ENCODE measurements at places on chromosomes 5 and 9.
A peak's percentile ranks its signal among the peaks of the same experiment; 100 is the strongest.

- no peak for DNase-seq
Measured at GRCh38 chr5:110371725-110372041, 354.8 kb downstream of the TMEM232 start.

DNA sequence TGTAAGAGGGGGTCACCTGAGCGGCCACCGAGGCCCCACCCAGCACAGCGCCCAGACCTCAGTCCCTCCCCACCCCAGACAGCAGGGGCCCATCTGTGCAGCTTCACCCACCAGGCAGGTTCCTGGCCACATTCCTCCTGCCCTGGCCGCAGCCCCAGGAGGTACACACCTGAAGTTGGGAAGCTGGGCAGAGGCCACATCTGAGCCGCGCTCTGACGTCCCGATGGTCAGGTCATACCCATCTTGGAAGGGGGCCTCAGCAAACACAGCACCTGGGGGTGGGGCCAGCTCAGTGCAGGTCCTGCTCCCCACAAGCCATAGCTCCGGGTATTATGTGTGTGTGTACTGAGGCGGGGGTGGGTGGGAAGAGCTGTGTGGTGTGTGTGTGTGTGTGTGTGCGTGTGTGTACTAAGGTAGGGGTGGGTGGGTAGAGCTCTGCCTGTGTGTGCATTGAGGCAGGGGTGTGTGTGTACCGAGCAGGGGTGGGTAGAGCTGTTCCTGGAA is 5.6 kb downstream of the SPOUT1 start:
- no peak for DNase-seq

GRCh38 chr9:88535226-88536022 is 446 bp downstream of the NXNL2 start:
- DNase-seq, result no peak

DNA sequence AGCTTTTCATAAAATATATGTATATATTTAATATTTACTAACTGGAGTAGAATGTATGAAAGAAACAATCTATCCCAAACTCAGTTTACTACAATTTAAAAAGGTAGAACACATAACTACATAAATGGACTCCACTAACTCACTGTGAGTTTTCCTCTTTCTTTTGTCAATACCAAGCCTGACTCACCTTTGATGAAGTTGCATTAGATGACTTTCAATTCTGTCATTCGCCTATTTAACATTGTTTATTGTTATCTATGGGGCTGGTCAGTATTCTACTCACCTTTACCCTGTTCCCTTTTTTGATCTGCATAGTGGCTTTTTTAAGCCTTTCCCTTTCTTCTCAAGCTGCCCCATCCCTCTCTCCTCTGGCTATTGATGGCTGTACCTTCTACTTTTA is 629.7 kb downstream of the RAB3C start:
- DNase-seq, result no peak

DNA sequence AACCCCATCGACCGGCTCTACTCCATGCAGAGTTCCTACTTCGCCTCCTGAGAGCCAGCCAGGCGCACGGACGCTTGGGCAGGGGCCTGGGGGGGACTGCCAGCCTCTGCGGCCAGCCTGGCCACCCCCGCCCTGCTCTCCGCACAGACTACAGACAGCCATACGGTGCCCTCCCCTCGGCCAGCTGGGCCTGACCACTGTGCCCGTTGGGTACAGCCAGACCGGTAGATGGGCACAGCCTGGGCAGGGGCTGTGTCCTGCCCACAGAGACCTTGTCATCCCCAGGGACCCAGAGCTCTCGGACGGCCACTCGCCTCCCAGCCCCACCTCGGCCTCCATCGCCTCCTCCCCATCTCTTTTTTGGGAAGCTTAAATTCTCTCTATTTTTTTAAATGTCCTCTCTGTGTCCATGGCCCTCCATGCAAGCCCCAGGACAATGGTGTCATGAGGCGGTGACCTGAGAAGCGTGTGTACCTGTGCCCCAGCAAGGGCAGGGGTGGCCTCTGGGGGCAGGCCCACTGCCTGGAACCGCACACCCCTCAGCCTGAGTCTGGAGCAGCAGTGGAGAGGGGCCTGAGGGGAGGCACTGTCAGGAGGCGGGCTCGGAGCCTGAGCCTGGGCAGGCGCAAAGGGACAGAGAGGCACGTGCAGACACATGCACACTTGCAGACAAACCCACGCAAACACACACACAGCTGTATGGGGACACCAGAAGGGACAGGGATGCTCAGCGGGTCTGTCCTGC is 82.8 kb downstream of the LMX1B start:
- DNase-seq, result no peak

GRCh38 chr5:88820581-88820980 is 62.4 kb downstream of the MEF2C start:
- DNase-seq, result no peak

GRCh38 chr5:68049053-68049713 is 166.4 kb upstream of the PIK3R1 start:
- DNase-seq, result no peak

- peak; percentile 48 for DNase-seq
Measured at GRCh38 chr9:135992486-135993408, 31.6 kb upstream of the UBAC1 start.

- DNase-seq, result no peak
Measured at GRCh38 chr5:172177176-172177575, 10.8 kb downstream of the STK10 start.

- no peak for DNase-seq
Measured at GRCh38 chr5:142756576-142756975, 13.6 kb upstream of the ARHGAP26 start.

- DNase-seq, result no peak
Measured at GRCh38 chr9:106417685-106418084, 445.3 kb upstream of the ZNF462 start.

DNA sequence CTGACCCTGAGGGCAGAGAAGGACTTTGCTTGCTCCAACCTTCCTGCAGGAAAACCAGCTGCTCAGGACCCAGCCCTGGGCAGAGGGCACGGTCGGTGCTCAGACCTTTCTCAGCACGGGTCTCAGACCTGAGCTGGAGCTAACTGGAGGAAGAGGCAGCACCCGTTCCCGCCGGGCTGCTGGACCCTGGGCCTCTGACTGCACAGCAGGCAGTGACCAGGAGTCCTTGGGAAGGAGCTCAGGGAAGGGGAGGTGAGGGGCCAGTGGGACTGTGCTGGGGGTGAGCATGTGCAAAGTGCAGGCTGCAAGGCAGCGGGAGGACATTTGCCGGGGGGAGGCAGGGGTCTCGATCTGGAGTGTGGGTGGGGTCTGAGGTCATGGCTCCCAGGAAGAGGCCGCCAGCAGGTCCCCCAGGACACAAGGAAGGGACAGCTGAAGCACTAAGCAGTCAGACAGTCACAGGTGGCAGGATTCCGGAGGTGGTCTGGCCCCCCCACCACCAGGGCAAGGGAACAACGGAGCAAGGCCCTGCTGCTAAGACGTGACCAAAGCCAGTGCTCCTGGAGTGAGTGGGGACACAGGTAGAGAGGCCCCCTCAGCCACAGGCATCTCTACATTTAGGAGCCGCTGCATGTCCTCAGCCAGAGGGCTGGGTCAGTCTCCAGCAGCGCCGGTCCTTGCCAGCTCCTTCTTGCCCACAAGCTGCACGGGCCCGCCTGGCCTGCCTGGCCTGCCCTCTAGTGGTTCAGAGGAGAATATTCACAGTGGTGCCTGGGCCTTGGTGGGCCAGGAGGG is 4.8 kb upstream of the DPM2 start:
- DNase-seq, result peak; percentile 83

- no peak for DNase-seq
Measured at GRCh38 chr9:20376731-20377375, 245.4 kb downstream of the MLLT3 start.

- DNase-seq, result no peak
Measured at GRCh38 chr9:131126059-131126426, 657 bp downstream of the NUP214 start.

- DNase-seq, result peak; percentile 28
Measured at GRCh38 chr5:110087829-110088228, 398.1 kb downstream of the MAN2A1 start.

DNA sequence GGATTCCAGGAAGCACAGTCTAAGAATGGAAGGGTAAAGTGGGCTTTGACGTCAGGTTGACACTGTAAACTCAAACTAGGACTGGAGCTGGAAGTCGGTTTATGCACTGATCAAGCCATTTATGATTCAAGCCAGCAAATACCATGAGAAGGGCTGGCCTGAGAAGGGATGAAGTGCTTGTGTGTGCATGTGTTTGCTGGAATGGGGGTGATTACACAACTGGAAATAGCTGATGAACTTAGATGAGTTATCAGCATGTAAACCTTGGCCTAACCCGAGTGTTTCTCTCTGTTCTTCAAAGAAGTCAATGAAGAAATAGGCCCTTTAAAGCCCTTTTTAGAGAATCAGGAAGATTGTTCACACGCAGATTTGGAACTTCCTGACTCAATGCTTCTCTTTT is 287.6 kb downstream of the RFX3 start:
- no peak for DNase-seq

- no peak for DNase-seq
Measured at GRCh38 chr5:24376616-24377015, 268.2 kb downstream of the CDH10 start.

DNA sequence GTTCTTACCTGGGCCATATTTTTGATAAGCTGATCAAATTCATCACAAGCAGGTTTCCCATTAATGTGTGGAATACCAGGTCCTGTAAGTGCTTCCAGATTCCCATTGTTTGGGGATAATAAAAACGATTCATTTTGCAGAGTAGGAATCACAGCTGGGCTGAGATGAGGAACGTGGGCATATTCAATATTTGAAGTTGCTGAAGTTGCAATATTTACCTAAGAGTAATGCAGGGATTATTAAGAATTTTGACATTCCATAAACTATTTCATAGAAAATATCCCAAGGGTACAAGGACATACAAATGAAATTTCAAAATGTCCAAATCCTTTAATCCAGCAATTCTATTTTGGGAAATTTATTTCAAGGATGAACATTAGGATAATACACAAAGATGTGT is 55.1 kb downstream of the MPDZ start:
- no peak for DNase-seq

DNA sequence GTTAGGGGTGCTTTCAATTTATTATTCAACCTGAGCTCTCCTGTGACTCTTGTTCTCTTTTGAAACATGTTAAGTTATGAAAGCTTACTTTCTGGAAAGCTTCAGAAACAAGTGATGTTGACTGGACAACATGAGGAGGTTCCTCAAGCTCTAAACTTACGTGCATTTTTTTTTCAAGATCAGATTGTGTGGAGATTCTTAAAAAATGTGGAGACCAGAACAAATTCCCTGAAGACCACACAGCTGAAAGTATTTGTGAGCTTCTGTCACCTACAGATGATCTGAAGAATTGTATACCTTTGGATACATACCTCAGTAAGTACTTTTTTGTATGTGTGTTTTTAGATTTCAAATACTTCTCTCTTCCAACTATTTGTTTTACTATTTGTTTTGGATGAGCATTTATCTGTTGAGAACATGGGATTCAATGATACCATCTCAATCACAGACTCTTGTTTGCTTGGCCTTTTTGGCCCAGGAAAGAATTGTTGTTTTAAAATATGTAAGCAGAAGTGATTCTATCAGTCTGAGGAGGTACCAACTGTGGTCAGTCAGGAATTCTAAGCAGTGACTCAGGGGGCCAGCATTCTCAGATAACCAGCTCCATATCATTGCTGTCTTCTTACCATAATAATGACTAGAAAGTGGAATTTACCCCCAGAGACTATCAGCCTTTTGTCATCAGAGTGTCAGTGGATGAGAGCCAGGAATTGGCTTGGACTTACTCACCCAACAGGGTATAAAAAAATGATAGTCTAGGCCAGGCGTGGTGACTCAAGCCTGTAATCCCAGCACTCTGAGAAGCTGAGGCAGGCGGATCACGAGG is 34.4 kb upstream of the GLIPR2 start:
- DNase-seq, result peak; percentile 22

DNA sequence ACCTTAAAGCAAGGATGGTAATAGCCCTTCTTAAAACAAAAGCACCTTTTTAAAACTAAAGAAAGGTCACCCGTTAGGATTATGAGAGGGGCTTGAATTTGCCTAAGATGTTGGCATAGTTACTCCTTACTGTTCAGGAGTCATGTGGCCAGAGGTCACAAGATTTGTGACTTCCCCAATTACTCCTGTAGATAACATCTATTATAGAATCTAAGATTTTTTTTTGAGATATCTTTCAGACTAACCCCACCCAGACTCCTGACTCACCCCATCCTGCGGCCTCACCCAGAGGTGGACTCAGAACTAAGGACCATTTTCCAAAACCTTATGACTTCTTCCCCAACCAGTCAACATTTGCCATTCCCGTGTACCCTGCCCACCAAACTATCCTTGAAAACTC is 2.4 kb downstream of the CD180 start:
- no peak for DNase-seq

DNA sequence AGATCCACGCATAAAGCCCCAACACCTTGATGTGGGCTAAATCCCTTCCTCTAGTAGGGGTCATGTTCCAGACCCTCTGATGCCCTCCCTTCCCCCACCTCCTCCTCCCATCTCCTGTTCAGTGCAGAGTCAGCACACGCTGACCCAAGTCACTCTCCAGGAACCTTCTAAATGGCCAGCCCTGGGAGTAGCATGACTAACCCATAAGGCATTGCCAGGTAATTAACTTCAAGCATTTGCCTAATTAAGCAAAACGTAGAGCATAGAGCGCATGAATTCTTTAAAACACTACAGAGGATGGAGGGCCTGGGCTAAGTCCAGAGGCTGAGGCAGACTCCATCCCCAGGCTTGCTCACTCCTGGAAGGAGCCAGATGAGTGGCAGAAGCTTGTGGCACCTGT is 276.3 kb upstream of the MSX2 start:
- DNase-seq, result no peak

- DNase-seq, result no peak
Measured at GRCh38 chr5:22567983-22568382, 285.2 kb downstream of the CDH12 start.

DNA sequence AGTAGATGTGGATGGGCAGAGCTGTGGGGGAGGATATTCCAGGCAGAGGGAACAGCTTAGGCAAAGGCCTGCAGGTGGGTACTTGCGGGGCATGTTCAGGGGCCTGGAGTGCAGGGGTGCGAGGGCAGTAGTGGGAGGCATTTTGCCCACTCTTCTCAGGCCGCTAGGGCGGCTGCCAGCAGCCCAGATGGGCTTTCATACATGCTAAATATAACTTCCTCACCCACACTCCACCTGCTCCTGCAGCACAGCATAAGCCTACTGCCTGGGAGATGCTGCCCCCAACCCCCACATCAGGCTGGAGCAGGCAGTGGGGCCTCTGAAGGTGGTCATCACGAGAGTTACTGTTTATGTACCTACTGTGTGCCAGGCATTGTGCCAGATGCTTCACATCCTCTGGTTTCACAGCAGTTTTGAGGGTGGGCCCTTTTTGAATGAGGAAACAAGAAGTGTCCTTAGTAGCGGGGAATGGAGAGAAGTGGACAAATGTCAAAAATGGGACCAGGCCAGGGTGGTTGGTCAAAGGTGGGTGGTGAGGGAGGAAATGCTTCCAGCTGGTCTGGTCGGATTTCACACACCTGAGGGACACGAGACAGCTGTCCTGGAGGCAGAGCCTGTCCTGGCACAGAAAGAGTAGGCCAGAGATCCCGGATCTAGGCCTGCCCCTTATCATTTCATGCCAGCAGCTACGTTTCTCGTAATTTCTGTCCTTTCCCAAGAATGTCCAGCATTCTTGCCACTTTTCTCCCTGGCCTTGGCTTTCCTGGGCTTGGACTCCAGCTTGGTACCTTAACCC is 12.1 kb downstream of the RGS14 start:
- no peak for DNase-seq

- no peak for DNase-seq
Measured at GRCh38 chr5:172640139-172640538, 924 bp upstream of the NEURL1B start.
